NCI-H2081 (cell line): ENCODE measurements at places on chromosomes 6 and 20.

GRCh38 chr6:169495601-169496000, 206.2 kb downstream of the WDR27 start:
- no peak for DNase-seq

DNA sequence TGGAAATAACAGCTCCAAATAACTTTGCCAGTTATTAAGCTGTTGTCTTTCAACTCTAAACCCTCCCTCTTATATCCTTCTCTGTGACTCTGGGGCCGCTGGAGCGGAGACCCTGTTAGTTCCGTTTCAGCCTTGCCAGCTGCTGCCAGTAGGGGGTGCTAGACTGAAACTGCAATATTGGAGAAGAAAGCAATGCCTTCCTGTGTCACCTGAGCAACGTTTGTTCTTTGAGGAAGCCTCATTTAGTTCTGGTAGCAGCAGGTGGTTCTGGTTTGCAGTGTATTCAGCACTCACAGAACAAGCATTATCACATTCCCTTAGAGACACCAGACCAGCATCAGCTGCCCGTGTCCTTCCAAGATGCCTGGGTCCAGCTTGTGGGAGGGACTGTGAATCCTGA, 22.9 kb upstream of the JAG1 start:
- no peak for DNase-seq

GRCh38 chr6:102417368-102417998, 1024.0 kb downstream of the GRIK2 start:
- no peak for DNase-seq

GRCh38 chr6:111230351-111231089, 143.2 kb downstream of the SLC16A10 start:
- no peak for DNase-seq

GRCh38 chr6:32794510-32794909, 22.3 kb downstream of the HLA-DOB start:
- DNase-seq, result no peak
